Stimulated activated CD8-positive, alpha-beta memory T cell treated with anti-CD3 and anti-CD28 coated beads, Interleukin-4, amount 100 ng/mL, for 1 hour (primary cell): ENCODE measurements at places on chromosomes 1 and 21.

DNA sequence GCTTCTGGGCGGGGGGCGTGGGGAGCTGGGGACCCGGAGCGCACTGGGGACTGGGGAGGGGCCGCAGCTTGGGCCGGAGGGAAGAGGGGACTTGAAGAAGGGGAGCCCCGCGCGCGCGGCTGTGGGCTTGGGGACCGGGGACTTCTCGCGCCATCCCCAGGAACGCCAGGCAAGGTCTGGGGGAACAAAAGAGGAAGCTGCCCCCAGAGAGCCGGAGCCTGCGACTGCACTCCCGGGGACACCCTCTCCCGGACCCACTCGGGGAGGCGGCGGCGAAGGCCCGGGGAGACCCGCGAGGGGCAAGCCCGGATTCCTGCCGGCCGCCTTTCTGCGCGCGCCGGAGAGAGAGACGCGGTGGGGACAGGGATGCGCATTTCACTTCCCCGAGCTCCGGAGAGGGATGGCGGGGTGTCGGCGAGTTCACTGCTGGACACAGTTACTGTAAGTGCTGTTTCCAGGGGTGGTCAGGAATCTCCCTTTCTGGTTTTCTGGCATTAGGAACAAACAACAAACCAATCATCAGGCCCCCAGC, 732 bp downstream of the ABCG1 start:
- DNase-seq, result no peak

GRCh38 chr1:99650030-99650429, 4.1 kb downstream of the PALMD start:
- no peak for DNase-seq

- DNase-seq, result no peak
Observed at GRCh38 chr1:19643121-19643520, 990 bp upstream of the NBL1 start.

GRCh38 chr1:99306056-99306455, 41.8 kb downstream of the PLPPR4 start:
- DNase-seq, result no peak

GRCh38 chr1:116226017-116226416, 114.8 kb downstream of the MAB21L3 start:
- DNase-seq, result no peak

GRCh38 chr1:21152423-21153100, 24.1 kb downstream of the EIF4G3 start:
- no peak for DNase-seq

DNA sequence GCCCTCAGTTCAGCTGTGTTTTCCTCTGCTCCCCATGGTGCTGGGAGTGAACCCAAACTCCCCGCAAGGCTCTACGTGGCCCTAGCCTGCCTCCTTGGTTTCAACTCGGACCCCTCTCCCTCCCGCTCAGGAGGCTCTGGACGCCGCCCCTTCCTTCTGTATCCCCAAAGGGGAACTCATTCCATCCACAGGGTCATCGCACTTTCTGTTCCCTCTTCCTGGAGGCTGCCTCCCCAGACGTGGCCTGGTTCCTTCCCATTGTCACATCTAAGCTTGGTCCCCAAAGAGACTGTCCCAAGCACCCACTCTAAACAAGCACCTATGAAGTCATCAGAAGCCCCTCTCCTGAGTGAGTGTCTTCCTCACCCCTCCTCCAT, 10.9 kb downstream of the KCNAB2 start:
- DNase-seq, result no peak

DNA sequence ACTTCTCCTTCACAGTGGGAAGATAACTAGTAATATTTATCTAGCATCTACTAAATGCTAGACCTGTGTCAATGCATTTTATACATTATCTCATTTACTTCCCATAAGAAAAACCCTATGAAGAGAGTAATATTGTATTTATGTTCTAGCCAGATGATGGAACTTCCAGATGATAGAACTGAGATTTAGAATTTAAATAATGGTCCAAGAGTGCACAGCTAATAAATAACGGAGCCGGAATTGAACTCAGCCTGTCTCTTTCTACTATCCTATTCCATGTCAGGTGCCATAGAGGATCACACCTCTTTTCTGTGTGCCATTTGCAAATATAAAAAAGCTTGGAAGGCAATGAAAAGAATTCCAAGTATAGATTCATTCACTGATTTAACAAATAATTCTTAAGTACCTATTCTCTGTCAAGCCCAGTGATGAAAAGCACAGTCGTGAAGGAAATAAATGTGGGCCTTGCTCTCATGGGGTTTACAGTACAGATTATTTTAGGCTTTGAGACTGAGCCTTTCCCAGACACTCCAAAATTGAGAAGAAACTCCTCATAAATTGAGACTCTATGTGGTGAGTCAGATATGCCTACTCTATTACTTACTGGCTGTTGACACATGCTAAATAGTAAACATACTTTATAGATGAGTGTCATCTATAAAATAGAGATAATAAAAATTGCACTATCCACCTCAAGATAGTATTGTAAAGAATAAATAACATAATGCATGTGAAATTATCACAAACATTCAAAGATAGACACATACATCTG, 378.0 kb upstream of the PRMT6 start:
- no peak for DNase-seq

GRCh38 chr1:87887100-87887499, 558.4 kb downstream of the LMO4 start:
- DNase-seq, result no peak

DNA sequence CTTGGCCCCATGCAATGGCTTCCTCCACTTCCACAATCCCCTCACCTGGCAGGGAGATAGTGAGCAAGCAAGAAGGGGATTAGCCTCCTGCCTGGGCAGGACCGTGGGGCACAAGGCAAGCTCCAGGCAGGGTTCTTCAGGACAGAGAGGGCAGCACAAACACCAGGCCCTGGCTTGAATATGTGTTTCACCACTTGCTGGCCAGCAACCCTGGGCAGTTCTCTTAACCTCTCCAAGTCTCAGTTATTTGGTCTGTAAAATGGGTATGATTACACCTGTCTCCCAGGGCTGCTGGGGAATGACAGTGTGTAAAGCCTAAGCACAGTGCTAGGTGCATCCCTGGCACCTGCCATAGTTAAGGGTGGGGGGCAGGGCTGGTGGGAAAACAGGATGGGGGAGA, 31.9 kb downstream of the H3-3A start:
- DNase-seq, result no peak

- DNase-seq, result no peak
Observed at GRCh38 chr1:95984798-95985374, 736.7 kb upstream of the PTBP2 start.

DNA sequence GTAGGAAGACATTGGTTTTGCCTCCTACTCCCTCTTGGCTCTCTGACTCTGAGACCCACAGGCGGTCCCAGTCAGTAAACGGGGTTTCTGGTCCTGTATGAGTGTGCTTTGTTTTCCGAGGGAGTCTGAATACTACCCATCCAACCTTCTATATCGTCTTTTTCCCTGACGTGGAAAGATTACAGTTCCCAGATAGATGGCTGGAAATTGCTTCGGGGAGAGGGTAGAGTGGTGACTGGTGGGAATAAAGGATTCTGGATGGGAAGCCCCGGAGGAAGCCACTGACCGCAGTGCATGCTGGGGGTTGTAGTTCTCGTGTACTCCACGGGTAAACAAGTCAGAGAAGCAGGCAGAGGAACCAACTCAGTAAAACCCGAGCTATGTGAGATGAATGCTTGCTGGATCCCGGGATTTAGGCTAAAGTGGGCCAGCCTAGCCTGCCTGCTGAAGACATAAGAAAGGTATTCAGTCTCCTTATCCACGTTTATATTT, 66.2 kb upstream of the IRF2BP2 start:
- peak; percentile 14 for DNase-seq

DNA sequence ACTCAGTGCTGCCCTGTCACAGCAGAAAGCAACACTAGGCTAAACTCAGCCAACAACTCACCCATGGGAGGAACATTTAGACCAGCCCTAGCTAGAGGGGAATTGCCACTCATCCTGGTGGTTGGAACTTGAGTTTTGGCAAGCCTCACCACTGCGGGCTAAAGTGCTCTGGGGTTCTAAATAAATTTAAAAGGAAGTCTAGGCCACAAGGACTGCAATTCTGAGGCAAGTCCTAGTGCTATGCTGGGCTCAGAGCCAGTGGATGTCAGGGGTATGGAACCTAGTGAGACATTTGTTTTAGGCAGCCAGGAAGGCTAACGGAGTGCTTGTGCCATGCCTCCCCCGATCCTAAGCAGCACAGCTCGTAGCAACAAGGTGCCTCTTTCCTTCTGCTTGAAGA, 78.0 kb downstream of the RGS13 start:
- no peak for DNase-seq

DNA sequence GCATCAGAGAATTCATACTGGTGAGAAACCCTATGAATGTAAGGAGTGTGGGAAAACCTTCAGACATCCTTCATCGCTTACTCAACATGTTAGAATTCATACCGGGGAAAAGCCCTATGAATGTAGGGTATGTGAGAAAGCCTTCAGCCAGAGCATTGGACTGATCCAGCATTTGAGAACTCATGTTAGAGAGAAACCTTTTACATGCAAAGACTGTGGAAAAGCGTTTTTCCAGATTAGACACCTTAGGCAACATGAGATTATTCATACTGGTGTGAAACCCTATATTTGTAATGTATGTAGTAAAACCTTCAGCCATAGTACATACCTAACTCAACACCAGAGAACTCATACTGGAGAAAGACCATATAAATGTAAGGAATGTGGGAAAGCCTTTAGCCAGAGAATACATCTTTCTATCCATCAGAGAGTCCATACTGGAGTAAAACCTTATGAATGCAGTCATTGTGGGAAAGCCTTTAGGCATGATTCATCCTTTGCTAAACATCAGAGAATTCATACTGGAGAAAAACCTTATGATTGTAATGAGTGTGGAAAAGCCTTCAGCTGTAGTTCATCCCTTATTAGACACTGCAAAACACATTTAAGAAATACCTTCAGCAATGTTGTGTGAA, 12.8 kb downstream of the ZFP69B start:
- no peak for DNase-seq

DNA sequence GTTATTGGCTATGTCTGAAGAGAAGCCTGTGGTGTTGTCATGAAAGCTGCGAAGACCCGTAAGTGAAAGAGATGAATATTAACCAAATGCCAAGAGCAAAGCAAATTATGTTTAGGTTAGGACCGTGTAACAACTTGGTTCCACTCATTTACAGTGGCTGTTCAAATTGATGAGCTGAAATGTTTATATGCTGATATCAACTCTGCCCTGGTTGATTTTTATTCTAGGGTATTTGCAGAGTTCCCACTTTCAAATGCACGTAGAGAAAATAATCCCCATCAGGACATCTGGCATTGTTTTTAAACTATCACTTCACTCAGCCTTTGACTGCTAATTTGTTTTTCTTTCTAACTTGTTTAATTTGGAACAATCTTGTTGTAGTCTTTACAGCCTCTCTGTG, 581.6 kb upstream of the ADAMTS5 start:
- DNase-seq, result no peak

GRCh38 chr1:63042278-63042677, 258.3 kb downstream of the ATG4C start:
- no peak for DNase-seq
